ENCODE measurements at places on chromosomes 11 and 22. TPM values are rescaled to one million over a fixed set of nuclear protein-coding genes. Genes with fewer than 3 reads are reported as not detected.

Gene LRP4
- total RNA-seq: 0.43 TPM

Gene ATG2A
- 18.0 TPM for total RNA-seq

Gene VPREB1
- total RNA-seq: not detected

DNA sequence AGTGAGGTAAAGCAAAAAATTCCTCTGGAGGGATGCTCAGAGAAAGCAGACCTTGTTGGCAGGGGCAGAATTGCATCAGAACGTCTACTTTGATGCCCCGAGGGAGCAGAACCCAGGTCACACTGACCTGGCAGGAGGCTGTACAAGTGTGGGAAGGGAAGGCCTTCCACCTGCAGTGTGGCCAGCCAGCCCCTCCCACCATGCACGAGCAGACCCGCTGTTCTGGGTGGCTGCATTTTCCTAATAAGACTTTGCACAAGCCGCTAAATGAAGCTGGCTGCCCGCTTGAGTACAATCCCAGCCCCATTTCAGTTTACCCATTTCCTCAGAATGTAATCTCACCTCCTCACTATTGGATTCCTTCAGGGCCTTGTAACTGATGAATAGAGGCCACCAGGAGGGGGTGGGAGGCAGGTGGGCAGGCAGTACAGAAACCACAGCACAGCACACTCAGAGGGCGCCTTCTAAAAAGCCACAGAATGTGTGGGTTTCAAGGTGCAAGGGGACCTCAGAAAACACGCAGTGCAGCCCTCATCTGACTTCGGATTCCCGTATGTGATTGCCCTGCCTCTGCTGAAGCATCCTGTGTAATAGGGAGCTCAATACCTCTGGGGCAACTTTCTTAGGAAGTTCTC, 316.6 kb downstream of the OPCML start:
- no peak for DNase-seq

DNA sequence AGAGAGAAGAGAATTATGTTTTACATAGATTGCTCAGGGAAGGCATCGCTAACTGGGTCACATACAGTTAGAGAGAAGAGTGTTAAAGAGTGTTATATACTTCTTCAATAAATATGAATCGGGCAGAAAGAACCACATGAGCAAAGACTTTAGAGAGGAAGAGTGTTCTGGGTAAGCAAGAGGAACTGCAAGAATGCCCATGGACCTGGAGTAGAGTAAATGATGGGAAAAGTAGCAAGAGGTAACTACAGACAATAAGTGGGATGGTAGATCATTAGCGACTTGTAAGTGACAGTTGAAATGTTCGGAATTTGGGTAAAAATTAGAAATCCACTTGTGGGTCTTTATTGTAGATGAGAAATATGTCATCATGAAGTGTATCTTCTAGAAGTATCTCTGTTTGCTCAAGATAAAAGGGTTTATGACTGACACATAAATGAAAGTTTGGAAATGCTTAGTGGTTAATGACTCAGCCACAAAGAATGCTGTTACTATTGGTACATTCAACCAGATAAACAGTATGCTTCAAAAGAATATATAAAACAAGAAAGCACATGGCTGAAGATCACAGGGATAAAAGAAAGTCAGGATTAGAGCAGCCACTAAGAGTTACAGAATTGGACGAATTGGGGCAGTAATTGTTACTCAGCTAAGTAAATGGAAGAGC, 229.3 kb downstream of the CASP12 start:
- no peak for DNase-seq

DNA sequence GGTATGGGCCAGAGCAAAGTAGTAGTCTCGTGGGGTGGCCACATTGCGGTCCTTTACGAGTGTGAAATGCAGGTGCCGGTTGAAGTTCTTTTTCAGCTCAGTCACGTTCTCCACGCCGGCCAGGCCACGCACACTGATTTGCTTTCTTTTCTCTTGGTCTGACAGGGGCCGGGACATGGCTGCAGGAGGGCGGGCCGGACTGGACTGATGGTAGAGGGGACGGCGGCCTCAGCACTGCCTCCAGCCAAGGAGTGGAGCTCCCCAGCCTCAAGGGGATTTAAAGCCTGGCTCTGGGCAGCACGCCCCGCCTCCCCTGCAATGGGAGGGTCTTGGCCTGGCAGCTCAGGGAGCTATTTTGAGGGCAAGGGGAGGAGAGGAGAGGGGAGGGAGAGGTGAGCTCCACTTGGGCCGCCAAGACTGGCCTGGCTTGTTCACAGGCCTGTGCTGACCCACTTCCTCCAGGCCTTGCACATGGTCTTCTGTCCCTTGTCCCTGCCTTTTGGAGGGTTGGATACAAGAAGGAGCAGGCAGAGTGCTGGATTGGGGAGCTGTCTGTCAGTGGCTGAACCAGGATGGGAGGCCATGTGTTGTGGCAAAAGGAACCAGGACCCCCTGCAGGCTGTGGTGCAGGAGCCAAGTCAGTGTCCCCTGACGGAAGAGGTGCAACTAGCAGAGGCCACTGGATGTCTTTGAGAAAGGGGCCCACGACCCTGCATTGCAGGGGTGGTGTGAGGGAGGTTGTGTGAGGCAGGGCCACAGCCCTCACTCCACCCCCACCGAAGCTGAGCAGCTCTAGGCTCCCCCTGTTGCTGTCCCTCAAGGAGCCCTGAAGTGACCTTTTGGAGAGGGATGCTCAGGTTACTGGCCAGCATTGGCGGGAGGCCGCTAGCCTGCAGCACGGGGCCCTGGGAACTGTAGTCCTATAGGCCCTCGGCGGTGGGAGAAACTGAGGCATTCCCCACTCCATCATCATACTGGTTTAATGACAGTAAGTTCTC, at the start of gene PYGM:
PYGM (minus strand) TSS at position 253 of the 998 bp plus-strand sequence; CDS start at position 177, 76 bp downstream.
- DNase-seq: no peak

Data from activated naive CD8-positive, alpha-beta T cell treated with anti-CD3 and anti-CD28 coated beads for 36 hours (primary cell).